ENCODE measurements at places on chromosomes 5 and 9.
A peak's percentile ranks its signal among the peaks of the same experiment; 100 is the strongest.

- DNase-seq: peak; percentile 65
Observed at GRCh38 chr5:177370488-177371119, 12.9 kb downstream of the RGS14 start.

DNA sequence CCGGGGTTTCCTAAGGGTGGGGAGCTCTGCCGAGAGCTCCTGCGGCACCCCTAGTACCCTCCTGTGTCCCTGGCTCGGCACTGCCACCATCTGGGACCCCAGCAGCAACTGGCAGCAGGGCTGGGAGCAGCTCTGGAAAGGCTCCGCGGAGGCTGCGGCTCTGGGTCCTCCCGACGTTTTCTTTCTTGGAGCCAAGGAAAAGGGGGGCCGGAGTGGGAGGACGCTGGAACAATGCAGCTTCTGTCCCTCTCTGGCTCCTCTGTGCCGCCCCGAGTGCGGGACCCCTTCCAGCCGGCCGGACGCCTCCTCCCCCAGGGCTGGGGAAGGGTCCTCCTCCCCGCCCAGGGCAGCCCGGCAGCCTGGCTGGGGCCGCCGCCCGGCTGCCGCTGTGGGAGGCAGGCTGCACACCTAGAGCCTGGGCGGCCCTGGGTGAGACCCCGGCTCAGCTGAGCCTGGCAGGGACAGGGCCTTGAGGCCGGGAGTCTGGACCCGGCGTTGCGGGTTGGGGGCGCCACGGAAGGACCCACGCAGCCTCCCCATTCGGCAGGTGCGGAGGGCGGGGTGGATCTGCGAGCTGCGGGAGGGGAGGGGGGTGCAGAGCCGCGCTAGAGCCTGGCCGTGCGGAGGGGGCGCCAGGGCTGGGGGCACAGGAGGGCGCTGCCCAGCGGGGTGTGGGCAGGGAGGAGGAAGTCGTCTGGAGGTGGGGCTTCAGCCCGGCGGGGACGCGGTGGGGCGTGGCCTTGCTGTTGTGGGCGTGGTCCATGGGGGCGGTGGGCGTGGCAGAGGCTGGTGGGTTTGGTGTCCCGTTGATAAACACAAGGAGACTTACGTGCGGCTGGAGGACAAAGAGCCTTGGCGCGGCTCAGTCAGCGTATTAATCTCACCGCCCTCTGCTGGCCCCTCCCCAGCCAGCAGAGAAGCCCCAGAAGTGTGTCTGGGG is 15.1 kb downstream of the GPSM1 start:
- DNase-seq: no peak

DNA sequence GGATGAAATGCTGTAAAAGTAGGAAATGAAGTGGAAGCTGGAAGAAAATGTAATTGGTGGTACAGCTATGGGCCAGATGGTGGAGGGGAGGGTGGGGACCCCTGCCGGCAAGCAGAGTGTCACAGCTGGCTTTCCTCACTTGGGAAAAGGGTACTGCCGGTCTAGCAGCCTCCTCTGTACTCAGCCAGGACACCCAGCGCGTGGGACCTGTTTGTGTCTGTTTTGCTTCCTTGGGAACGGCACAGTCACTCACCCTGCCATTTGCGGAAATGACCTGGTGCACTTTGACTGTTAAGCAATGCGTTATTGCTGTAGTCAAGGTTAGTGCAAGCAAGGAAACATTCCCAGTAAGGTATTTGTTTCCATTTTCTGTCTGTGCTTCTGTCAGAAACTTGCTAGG is 10.1 kb downstream of the TMEM252 start:
- no peak for DNase-seq

DNA sequence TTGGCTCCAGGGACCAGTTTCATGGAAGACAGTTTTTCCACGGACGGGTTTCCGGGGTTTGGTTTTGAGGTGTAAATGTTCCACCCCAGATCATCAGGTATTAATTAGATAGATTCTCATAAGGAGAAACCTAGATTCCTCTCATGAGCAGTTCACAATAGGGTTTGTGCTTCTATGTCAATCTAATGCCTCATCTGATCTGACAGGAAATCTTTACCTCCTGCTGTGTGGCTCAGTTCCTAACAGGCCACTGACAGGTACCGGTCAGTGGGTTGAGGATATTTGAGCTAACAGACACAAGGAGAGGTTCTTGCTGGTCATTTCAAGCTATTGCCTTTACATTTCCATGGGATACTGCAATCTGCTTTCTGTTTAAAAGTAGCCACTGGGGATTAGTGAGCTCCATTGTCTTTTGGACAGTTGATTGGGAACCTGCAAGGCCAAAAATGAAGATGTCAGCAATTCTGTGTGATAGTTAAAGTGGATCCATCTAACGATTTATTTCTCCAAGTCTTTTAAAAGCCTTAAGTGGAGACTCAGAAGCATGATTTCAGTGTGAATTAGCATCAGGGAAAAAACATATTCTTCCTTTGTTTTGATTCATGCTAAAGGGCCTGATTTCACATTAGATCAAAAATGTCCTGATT is 38.6 kb downstream of the MRPS30 start:
- DNase-seq: no peak

DNA sequence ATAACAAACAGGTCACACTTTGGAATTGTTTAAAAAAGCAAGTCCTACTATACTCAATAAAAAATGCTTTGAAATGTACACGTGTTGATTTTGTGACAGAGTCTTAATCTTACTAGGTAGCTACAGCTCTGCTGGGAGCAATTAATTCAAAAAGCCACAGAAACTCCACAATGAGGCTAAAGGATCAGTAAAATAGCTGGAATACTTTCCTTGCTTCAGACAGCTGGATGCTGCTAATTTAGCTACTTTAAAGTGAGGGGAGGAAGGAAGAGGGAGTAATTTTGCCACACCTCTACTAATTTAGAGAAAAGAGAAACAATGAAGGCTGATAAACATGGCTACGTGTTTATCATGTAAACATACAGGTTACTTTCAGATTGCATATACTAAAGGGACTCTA is 927.6 kb upstream of the DMAC1 start:
- DNase-seq: no peak

- DNase-seq: no peak
Observed at GRCh38 chr9:95156074-95156473, 161.4 kb downstream of the FANCC start.

DNA sequence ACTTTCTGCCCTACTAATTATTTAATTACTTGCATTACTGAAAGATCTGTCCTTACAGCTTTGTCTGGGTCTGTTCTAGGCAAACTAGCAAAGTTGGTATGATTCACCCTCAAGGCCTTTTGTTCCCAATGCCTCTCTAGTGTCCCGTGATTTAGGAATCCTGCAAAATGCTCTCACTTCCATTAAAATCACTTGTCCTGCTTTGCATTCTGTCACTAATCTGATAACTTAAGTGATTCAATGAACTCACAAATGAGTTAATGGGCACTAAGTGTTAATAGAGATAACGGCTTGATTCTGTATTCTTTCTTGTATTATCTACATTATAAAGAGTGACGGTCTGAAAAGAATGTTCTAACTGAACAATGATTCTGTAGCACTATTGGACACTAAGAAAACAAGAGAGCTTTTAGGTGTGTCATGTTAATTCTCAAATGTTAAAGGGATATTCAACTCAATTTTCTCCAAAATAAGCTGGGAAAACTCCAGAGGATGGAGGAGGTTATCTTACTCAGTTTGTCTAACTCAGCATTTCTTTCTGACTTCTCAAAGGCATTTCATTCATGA is 697.3 kb downstream of the CETN3 start:
- DNase-seq: no peak

All from AG09319 (cell line).